CD4-positive, alpha-beta T cell treated with Interleukin-21 for 1 hour (primary cell): ENCODE measurements at places on chromosomes 7 and 10.
A peak's percentile ranks its signal among the peaks of the same experiment; 100 is the strongest.

GRCh38 chr7:139731802-139732470, 45.9 kb downstream of the HIPK2 start:
- DNase-seq, result no peak

- DNase-seq, result no peak
Observed at GRCh38 chr7:1700536-1701333, 30.7 kb downstream of the ELFN1 start.

DNA sequence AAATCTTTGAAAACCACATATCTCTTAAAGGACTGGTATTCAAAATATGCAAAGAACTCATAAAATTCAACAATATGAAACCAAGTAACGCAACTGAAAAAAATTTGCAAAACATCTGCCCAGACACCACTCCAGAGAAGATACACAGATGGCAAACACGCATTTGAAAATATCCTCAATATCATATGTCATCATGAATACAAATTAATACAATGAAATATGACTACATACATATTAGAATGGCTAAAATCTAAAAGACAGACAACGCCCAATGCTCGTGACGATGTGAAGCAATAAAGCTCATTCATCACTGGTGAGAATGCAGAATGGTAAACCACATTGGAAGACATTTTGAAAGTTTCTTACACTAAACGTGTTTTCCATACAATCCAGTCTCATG, 770.1 kb upstream of the CELF2 start:
- no peak for DNase-seq

DNA sequence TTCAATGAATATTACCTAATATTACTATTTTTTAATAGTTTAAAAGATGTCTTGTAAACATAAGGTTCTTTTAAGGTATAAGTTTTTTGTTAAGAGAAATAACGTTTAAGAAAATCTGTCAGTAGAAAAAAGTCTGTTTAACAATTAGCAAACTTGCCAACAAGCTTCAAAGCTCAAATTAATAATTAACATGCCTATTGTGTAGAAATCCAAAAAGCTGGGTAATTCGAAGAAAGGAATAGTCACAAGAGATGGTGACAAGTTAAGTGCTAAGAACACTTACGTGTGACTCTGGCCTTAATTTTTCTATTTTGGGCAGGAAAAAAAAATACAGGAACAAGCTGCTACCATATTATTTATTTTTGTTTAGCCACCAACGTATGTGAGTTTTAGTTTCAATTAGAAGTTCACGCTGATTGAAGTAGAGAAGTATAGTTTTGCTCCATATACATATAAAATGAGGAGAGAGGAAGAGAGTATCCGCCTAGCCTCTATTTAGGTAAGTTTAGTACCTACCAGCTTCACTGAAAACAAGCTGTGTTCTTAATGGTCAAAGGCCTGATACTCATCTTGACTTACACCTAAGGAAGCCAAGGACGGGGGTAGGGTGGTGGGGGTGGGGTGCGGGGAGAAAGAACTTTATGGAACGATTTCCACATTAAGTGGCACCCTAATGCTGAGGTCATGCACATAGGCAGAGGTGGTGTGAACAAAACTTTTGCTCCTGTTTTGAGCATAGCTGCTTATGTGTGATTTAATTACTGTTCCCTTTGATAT, 43.4 kb upstream of the AGBL3 start:
- no peak for DNase-seq

DNA sequence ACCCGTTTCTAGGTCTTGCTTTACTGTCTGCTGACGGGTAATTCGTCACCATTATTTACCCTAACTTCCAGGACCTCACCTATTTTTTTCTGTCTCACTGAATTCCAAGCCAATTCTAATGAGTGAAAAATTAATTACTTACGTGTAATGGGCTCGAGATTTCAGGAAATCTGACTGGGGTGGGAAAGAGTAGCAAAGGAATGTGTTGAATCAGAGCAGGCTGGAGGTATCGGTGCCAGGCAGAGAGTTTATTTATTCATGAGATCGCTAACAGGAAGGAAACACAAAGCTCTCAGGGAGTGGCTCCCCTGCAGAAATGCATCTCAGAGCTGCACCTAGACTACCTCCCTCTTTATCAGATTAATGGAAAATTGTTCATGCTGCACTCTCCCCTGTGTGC, 4.0 kb upstream of the DIP2C start:
- no peak for DNase-seq

DNA sequence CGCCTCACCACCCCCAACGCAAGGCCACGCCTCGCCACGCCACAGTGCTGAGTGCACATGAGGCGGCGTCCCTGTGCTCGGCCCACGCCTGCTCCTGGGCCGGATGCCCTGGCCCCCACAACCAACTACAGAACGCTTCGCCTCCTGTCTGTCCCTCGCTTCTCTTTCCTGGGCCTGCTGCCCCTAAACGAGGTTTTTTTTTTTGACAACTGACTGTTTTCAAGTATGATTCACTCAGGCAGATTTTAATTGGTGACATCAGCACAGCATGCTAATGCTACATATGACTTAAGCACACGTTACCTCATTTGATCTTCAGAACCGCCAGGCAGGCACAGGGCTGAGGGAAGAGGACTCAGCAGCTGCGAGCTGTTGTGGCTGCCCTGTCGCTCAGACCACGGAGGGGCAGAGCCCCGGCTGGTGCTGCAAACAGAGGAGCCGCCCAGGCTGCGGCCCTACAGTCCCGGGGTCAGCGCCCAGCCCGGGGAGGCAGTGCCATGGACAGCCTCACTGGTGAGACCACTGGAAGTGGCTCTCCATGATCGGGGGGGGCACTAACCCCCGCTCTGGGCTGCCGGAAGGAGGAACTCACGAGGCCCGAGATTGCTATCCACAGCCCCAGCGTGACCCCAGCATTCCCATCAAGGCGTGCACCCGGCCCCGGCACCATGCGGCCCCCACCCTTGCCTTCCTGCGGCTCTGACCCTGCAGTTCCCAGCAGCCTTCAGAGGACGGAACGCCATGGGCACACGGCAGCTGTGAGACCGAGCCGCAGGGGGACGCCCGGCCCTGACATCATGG, 212.8 kb downstream of the MAD1L1 start:
- DNase-seq, result peak; percentile 28

DNA sequence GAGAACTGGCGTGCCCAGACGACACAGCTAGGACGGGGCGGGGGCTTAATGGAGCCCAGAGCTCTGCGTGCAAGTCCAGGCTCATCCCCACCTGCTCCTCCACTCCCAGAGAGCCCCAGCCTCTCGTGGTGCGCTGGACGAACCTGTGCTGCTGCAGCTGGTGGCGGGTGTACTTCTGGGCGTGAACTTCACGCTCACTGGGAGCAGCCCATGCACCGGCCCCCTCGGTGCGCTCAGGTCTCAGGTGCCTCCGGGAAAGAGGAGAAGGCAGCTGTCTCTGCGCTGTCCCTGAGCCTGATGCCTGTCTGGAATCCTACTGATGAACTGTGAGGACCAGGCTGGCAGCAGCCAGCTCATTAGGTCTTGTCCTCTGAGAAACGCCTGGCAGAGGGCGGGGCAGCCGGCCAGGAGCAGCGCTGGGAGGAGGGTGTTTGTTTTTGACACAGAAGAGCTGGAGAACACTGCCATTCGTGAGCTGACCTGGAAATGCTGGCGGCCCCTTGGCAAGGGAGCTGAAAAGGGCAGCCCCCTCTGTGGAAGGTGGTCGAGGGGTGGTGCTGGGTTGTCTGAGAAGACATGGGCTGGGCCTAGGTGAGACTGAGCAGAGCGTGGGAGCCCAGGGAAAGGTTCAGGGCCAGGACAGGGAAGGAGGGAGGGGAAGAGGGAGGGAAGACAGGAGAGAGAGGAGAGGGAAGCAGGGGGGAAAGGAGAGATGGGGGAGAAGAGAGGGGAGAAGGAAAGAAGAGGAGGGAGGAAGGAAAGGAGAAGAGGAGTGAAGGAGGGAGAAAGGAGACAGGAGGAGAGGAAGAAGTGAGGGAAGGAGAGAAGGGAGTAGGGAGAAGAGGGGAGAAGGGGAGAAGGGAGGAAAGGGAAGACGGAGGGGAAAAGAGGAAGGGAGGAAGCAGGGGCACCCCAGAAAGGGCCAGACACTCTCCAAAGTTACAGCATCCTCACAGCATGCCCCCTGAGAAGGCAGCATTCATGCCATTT, 53.5 kb upstream of the TNS3 start:
- no peak for DNase-seq

DNA sequence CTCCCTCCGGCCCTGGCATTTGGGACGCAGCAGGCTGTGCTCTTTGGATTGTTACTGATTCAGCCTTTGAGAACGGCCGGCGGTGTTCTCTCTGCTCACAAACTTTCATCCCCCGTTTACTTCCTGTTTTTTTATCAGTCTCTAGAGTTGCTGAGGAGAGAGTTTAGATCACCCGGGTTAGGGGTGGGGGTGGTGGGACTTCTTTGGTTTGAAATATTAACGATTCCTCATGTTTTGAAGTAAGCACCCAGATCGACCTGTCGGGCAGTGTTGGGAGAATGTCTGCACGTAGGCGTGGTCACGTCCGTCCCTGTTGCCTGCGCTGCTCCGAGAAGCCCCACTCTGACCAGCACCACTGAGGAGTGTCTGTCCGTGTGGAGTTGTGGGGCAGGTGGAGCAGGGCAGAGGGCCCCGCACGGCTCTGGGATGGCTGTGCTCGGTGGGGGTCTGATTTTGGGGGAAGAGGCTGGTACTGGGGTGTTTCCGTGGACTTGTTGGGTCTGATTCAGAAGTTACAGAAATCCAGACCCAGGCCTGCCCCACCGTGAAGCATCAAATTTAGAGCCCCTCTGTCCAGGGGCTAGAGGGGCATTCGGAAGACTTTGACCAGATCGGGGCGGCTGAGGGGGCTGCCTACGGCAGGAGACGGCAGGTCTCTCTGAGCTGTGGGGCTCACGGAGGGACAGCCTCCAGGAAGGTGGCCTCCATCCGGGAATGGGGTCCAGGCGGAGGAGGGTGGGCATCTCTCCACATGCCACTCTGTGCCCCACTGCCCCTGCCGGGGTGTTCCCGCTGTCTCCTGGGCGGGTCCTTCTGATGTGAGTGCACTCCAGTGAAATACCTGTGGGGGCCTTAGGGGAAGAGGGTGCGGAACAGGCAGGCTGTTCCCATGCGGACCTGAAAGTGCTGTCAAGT, 7.4 kb downstream of the INPP5A start:
- DNase-seq, result no peak

GRCh38 chr10:6320320-6321010, 117.7 kb downstream of the PFKFB3 start:
- no peak for DNase-seq

DNA sequence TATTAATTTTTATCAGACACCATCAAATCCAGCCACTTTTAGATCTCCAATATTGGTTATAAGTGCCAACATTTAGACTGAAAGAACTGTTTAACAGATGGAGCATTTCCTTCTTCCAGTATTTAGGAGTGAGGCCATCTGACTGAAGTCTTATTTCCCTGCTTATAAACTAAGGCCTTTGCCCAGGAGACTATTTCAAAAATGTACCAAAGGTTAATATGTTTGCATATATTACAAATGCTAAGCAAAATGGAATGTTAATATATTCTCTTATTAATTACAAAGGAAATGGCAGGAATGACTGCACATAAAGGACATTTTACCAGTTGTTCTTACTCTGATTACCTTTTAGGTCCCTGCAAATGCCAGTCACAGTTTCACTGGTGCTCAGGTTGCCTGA, 238.9 kb upstream of the PLXNA4 start:
- DNase-seq, result no peak

- no peak for DNase-seq
Observed at GRCh38 chr10:133568287-133568614, 2.9 kb upstream of the SYCE1 start.

GRCh38 chr10:123149162-123149567, 1.2 kb downstream of the HMX2 start:
- DNase-seq, result no peak

- no peak for DNase-seq
Observed at GRCh38 chr10:49414496-49414895, 18.6 kb upstream of the DRGX start.

DNA sequence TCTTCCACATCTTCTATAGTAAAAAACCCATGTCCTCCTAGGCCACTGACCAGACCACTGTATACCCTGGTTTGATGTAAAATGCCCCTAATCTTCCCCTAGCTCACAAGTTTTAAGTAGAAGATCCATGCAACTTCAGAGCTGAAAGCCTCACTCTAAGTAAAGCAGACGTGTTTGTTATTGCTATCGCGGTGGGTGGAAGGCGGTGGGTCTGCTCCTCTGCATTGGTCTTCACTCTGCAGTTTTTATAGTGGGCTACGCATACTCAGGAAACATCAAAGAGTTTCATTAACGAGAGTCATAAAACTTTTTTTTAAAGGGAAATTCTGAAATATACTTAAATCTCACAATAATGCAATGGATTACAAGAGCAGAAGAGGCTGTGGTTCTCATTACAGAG, 91.7 kb downstream of the ATE1 start:
- no peak for DNase-seq

- no peak for DNase-seq
Observed at GRCh38 chr10:31669357-31669756, 259.3 kb downstream of the ARHGAP12 start.

DNA sequence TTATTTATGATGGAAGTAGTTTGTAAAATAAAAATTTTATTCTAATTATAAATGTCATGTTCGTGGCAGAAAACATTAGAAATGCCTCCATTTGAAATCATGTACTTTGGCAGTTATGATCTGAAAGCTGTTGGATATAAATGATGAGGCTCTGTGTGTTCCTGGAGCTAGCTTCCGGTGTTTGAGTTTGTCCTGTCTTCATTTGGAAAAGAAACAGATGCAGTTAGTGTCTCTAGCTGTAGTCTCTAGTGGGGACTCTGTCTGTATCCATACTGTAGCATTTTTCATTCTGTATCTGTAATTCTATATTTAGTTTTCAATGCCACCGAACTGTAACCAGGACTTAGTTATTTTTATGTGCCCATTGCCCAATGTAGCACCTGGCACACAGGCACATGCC, 197.0 kb upstream of the FZD1 start:
- no peak for DNase-seq

DNA sequence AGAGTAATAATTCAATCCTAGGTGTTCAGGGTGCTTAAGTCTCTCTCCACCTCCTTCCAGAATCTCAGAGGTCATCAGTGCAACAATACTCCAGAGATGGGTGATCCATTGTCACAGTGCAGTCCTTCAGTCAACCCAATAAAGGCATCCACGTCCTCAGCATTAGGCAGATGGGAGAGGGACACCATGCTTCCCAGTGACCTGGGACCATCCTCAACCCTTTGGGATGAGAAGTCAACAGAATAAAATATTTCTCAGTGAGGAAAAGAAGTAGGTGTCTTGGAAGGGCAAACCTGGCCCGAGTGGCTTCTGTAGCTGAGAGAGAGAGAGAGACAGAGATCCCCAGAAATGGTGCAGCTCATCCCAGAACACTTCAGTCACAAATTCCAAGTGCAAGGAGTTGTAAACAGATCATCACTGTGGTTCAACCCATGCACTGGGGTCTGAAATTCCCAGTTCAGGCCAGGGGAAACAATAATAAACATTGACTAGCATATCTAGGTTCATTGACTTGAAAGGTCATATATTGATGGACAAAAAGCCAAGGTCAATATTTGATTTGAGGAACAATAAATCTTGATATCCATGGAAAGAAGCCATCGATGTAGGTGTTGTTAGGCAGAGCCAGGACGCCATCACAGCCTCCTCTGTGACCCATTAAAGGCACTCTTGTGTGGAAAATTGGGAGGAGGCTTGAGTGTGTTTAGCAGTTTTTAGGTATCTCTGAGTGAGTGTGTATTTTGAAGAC, 256.0 kb upstream of the ZMIZ1 start:
- DNase-seq, result no peak

GRCh38 chr7:135678612-135679575, 16.6 kb downstream of the STMP1 start:
- no peak for DNase-seq
